Germinal center (tissue), 1 donor: ENCODE measurements at places on chromosomes 2 and 18.

- DNase-seq = no peak
Observed at GRCh38 chr2:25955869-25956535, 26.3 kb downstream of the KIF3C start.

- no peak for DNase-seq
Observed at GRCh38 chr2:172244419-172245130, 141.9 kb upstream of the DLX2 start.

DNA sequence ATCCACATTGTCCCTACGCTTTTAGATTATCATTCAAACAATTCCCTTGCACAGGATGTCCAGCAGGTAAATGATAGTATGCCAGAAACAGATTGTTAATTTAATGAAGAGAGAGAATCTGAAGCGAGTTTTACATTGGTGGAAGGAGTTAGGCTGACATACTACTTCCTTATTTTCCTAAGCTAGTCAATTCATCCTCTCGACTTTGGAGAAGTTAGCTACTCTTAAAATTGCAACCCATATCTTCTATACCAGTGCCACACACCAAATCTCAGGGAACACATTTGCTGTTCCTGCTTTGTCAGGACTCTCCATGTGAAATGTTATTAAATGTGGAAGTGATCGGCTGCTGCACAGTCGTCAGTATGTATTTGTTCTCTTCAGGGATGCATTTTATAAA is 249.2 kb downstream of the NAPG start:
- DNase-seq = no peak

DNA sequence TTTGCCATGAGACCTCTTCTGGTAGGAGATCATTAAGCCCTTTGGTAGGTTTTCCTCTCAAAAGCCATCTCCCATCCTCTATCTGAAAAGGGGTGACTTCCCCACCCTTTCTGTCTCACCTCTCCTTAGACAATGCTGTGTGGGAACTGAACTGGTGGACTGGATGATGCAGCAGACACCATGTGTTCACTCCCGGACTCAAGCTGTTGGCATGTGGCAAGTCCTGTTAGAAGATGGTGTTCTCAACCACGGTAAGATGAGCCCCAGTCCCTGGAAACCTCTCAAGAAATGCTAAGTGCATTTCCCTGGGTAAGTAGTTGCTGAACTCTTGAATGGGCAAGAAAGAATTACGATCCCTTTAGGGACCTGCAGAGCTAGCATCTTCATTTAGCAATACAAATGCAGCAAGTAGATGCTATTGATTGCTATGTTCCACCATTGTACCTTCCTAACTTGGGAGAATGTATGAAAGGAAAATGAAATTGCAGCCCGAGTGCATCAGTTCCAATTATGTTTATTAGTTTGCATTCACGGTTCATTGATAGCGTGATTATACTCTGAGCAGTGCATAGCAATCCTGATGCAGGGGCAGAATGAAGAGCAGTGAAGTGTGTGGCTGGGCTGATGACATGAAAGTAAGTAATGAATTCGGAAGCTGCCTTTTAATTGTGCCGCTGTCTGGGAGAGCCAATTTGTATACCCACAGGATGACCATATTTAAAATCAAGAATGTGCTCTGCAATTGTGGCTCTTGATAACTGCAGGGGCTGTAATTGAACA is 110.0 kb upstream of the MAP3K20 start:
- no peak for DNase-seq

- peak; percentile 46 for DNase-seq
Observed at GRCh38 chr2:17879137-17879912, 858 bp downstream of the KCNS3 start.

DNA sequence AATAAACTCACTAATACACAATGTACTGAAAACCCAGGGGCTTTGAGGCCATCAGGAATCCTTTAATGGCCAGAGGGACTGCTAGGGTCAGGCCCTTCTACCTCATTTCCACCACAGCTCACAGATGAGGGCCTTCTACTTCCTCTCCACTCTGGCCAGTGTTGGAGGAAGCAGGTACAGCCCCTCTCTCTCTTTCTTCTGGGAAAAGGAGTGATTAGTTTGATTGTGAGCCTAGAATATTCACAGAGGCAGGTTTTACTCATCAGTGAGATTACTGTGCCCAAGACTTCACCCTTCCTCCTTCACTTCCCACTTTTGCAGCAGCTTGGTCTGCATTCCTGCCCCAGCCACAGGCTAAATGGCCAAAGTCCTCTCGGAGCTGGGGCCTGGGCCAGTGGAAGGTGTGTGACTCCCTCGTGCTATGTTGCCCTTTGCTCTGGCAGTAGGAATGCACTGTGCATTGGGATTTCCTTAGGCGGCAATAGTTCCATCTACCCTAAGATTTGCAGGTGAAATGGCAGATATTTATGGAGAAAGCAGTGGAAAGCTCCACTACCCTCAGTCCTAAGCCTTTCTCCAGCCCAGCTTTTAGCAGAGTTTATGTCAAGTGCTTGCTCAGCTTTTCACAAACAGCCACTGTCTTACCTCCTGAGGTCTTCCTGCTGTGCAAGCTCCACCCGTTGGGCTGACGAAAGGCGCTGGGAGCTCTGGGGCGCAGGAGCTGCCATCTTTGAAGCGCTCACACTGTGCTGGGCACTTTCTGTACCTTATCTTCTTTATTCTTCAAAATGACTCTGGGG is 36.2 kb upstream of the YES1 start:
- DNase-seq = no peak

- peak; percentile 35 for DNase-seq
Observed at GRCh38 chr2:111117598-111118480, 2.9 kb upstream of the BCL2L11 start.

DNA sequence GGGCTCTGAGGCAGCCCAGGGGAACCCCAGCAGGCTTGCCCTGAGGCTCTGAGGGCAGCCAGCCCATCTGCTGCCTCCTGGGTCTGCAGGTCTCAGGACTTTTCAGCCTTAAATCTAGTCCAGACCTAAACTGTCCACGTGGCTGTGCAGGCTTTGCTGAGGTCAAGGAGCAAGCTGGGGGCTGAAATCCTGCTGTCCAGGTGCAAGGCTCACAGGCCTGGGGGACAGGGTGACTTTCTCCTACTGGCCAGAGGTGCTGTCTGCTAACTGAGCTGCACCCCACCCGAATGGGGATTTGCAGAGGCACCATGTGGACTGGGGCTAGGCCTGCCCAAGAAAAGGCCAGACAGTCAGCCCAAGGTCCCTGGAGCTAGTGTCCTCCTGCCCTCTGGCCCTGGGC is 32.1 kb downstream of the SDC1 start:
- no peak for DNase-seq

GRCh38 chr18:35513181-35513936 is 15.6 kb upstream of the INO80C start:
- no peak for DNase-seq

DNA sequence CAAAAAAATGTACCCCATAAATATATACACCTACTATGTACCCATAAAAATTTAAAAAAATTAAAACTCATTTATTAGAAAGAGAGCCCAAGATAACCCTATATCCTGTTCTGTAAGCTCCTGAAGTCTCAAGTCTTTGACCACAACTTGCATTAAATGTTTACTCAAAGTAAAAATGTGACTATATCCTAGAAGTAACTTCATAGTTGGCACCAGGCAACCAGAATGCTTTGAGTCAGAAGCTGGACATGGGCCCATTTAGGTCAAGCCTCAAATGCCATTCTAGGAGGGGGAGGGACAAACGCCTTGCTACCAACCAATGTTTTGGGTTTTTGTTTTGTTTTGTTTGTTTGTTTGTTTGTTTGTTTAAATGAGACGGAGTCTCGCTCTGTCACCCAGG is 9.3 kb upstream of the TBC1D8 start:
- DNase-seq = no peak

GRCh38 chr2:101241158-101241557 is 11.5 kb upstream of the CNOT11 start:
- DNase-seq = no peak

- peak; percentile 89 for DNase-seq
Observed at GRCh38 chr2:10408649-10409579, 39.2 kb downstream of the ODC1 start.

GRCh38 chr2:141927536-141927935 is 203.3 kb downstream of the LRP1B start:
- DNase-seq = no peak

- DNase-seq = peak; percentile 20
Observed at GRCh38 chr2:110804915-110805314, 72.5 kb downstream of the ACOXL start.

DNA sequence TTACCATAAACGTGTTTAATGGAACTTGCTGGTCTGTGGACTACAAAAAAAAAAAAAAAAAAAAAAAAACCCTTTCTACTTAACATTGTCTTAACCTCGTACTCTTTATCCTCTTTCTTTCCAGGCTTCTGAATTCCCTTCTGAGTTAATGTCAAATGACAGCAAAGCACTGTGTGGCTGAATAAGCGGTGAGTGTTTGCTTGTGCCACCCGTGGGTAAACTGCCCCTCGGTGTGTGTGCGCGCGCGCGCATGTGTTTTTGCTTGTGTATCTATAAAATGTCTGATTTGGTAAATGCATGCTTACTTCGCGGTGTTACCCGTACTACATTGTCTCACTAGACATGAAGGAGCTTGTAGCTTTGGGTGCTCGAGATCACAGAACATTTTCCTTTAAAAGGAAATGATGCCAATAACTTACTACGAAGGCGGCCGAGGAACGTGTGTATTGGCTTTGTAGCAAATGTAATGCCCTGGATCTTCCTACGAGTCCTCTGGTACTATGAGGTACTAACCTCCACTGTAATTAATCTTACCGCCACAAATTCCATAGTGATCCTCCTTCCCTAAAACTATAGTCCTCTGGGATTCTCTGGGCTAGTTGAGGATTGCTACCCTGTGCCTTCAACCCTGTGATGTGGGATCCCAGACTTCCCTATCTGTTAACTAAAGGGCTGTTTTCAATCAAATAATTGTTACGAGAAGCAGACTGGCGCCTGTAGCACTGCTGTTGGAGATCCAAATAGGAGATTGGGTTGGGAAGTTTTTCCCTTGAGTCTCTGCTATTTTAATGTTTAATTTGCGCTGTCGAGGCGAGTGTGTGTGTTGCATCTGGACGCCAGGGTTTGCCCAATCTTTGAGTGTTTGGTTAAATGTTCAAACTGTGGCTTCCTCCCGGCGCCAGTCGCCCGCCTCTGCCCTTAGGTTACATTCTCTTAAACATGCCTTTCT is 1.1 kb downstream of the ID2 start:
- DNase-seq = no peak

DNA sequence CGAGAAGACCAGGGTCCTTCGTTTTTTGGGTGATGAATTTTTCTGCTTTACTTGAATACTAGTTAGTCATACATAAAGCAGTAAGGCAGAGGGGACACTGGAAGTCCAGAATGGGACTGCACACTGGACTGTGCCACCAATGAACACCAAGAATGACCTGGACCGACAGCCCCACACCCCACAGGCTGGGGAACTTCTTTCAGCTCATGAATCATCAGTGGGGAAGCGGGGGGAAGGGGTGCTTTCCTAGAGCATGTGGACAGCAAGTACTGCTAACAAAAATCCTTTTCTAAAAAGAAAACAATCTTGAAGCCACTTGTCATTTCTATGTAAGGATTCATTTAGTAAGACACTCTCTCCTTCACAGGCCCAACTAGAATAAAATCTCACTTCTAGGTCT is 86.0 kb downstream of the DTNB start:
- no peak for DNase-seq

DNA sequence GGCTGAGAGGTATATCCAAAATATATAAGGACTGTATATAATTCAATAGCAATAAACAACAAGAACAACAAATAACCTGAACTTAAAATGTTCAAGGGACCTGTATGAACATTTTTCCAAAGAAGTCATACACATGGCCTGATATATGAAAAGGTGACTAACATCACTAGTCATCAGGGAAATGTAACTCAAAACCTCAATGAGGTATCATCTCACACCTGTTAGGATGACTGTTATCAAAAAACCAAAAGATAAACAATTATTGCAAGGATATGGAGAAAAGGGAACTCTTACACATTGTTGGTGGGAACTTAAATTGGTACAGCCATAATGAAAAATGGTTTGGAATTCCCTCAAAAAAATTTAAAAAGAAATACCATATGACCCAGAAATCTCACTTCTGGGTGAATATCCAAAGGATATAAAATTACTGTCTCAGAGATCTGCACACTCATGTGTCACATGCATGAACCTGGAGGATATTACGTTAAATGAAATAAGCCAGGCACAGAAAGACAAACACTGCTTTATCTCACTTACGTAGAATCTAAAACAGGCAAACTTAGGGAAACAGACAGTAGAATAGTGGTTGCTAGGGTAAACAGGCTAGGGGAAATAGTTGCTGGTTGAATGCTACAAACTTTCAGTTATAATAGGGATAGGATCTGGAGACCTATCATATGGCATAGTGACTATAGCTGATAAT is 334.5 kb upstream of the MMADHC start:
- no peak for DNase-seq

DNA sequence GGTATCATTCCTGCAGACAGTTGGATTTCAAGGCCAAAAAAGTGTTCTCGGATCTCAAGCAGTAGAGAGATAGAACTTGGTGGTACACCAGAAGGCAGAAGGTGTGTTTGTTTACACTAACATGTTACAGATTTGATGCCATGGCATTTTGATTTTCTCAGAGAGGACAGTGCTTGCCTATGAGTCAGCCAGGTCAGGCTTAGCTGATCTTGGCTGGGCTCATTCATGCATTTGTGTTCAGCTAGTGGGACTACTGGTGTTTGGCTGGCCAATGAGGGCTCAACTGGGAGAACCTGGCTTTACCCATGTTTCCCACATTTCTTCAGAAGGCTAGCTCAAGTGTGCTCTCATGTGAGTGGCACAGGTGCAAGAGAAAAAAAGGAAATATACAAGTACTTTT is 162.0 kb downstream of the C1D start:
- DNase-seq = no peak

- no peak for DNase-seq
Observed at GRCh38 chr2:176391148-176391419, 121.8 kb downstream of the MTX2 start.

DNA sequence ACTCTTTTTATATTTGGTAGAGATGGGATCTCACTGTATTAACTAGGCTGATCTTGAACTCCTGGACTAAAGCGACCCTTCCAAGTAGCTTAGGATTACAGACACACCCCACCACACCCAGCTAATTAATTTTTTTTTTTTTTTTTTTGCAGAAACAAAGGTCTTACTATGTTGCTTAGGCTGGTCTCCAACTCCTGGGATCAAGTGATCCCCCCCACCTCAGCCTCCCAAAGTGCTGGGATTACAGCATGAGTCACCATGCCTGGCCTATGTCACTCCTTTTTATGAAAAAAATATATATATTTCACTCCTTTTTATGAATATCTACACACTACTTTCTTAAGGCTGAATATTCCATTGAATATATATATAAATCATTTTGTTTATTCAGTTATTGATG is 162.8 kb downstream of the MGAT5 start:
- no peak for DNase-seq

DNA sequence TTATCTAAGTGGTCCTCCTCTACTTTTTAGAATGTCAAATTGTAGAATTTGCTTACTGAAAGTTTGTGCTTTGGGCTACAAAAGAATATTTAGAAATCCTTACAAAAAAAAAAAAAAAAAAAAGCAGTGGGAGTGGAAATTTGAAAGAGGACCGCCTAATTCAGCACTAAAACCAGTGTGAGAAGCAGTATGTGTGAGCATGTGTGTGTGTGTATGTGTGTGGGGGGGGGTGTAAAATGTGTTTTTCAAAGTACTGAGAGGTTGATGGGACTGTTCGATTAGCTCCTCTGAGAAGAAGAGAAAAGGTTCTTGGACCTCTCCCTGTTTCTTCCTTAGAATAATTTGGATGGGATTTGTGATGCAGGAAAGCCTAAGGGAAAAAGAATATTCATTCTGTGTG is at the start of gene VIT:
Gene VIT, plus strand, starts transcription at position 175 of the 400 bp plus-strand sequence. CDS start 19,664 bp downstream, outside the sequence.
- no peak for DNase-seq

- DNase-seq = no peak
Observed at GRCh38 chr2:128420131-128420530, 101.5 kb upstream of the HS6ST1 start.

GRCh38 chr2:128808462-128809258 is 490.0 kb upstream of the HS6ST1 start:
- no peak for DNase-seq
